GM03348 (cell line): ENCODE measurements at places on chromosomes 6 and 20.

GRCh38 chr6:8588176-8588575 lies 152.8 kb upstream of the SLC35B3 start:
- no peak for DNase-seq

DNA sequence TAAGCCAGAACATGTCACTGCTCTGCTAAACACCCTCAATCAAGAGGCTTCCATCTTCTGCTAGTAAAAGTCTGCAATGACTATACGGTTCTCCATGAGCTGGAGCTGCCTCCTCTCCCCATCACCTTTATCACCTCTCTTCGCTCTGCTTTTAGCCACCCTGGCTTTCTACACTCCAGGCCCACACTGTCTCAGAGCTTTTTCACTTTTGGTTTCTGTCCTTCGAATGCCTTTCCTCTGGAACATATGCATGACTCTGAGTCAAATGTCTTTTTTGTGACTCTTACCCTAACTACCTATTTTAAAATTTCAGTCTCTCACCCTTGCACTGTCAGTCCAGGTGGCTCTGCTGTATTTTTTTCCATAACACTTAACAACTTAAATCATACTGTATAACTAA lies 525.4 kb upstream of the RNF217 start:
- DNase-seq: no peak

GRCh38 chr6:148332088-148332487 lies 10.6 kb upstream of the SASH1 start:
- no peak for DNase-seq

- no peak for DNase-seq
Observed at GRCh38 chr6:158284876-158285655, 27.2 kb upstream of the TULP4 start.

DNA sequence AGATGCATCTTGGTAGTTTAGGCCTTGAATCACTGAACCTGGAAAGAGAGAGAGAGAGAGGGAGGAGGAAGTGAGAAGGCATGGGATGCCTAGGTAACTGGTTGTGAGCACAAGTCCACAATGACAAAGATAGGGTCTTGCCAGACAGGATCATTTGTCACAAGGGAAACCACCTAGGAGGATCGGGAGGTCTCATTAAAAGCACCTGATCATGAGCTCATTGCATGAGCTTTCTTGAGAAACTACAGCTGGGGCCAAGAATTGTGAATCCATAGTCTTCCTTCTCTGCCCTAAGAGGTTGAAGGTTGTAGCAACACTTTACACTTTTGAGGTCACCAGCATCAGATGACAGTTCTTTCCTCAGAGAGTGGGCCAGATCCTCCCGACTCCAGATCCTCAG lies 195.7 kb downstream of the CD83 start:
- no peak for DNase-seq

DNA sequence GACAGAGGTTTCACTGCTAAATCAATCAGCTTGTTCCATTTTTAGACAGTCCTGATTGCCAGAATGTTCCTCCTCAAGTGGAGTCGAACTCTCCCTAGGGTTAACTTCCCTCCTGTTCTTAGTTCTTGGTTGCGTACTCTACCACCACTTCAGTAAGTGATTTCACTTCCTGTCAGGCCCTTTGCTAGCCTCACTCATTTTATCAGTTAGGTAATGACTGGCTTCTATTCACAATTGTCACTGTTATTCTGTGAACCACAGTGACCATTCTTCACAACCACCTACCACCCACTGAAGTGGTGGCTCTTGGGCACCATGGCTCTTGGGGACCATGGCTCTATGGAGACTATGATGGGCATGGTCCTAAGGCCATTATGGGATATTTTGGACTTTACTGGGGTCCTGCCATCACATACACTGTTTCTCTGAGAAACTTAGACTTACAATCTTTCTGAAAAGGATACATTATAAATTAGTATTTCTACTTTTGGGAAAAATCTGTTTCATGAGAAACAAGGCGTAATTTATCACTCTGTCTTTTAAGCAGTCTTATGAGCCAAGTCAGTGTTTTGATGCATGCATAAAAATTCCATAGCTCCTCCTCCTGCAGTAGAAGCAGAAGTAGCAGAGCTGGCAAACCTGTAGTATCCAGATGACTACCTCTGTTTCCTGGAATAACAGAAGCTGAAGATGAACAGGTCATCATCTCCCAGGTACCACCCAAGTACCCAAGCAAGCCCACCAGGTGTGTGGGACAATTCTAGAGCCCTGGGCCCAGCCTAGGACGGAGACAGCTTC lies 66.3 kb downstream of the ATXN1 start:
- DNase-seq: no peak

DNA sequence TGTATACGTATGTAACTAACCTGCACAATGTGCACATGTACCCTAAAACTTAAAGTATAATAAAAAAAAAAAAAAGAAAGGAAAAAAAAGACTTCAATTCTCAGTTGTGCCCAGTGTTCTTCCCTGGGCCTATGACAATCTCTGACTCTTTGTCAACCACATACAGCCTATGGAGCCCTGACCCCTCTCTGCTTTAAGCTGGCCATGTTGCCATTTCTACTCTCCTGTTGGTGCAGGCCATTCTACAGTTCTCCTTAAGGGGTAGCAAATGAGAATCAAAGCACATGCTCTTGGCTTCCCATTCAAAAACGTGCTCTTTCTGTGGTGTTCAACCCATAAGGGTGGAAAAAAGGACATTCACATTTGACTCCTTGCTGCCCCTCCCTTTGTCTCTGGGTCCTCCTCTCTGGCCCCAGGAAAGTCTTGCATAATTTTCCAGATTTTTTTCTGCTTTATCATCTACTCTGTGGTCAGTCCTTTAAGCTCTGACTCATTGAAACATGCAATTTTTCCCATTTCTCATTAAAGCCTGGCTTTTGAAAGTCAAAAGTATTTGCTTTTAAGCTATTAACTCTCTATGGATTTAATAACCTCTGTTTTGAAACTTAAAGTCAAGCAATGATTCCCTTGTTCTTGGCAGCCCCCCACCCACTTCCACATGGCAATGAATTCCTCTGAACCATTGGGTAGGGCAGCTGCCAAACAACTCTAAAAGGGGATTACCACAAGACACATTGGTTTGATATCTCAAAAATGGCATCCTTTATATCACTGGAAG lies 208.6 kb upstream of the MCHR2 start:
- peak; percentile 81 for DNase-seq

DNA sequence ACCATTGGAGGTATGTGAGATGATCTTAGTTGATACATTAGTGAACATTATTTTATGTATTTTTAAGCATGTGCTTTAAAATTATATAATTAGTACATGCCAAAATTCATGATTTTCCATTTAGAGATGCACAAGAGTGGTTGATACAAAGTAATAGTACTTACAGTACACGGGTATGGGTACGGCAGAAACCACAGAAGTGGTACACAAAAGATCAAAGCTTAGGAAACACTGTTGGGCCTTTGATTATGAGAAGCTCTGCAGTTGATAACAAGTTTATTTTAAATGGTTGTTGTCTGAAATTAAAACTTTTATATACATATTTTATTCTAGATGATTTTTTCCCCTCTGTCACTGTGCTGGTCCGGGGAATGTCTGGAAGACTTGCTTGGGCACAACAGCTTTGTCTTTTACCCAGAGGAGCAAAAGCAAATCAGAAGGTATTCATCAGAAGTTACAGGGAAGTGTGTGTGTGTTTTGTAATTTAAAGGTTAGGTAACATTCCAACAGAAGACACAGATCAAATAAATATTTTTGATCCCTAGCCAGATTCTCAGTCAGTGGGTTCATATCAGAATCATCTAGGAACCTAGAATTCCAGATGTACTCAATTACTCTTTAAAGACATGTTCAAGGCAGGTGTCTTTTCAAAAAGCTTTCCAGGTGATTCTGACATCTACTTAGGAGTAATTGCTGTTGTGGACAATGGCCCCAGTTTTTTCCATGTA lies 32.5 kb upstream of the ADIG start:
- no peak for DNase-seq

GRCh38 chr6:125114248-125114858 lies 39.2 kb upstream of the TPD52L1 start:
- DNase-seq: peak; percentile 57

- DNase-seq: peak; percentile 80
Observed at GRCh38 chr20:53578492-53579222, 15.0 kb downstream of the ZNF217 start.

- DNase-seq: no peak
Observed at GRCh38 chr20:61931476-61932198, 134.0 kb downstream of the TAF4 start.
